Activated CD4-positive, alpha-beta T cell treated with anti-CD3 and anti-CD28 coated beads, Interleukin-2, amount 10 ng/mL, durations not matched to agents 7 days and 5 days (primary cell): ENCODE measurements at places on chromosomes 11 and 22.
A peak's percentile ranks its signal among the peaks of the same experiment; 100 is the strongest.

- no peak for DNase-seq
Observed at GRCh38 chr11:122893131-122893530, 10.6 kb downstream of the JHY start.

DNA sequence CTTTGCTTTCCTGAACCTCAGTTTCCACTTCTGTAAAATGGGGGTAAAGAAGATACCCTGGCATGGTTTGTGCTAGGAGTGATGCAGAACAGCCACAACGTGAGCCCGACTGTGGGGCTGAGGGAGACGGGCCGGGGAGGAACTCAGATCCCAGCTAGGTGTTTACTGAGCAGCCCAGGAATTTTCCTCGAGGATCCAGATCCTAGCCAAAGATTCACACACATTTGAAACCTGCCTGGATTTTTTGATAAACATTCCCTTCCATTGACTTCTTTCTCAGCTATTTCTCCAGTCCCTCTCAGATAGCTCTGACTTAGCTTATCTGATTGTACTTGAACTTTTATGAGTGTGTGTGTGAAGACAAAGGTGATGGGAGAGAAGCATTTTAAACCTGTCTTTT, 98.0 kb downstream of the KIAA1671 start:
- no peak for DNase-seq

DNA sequence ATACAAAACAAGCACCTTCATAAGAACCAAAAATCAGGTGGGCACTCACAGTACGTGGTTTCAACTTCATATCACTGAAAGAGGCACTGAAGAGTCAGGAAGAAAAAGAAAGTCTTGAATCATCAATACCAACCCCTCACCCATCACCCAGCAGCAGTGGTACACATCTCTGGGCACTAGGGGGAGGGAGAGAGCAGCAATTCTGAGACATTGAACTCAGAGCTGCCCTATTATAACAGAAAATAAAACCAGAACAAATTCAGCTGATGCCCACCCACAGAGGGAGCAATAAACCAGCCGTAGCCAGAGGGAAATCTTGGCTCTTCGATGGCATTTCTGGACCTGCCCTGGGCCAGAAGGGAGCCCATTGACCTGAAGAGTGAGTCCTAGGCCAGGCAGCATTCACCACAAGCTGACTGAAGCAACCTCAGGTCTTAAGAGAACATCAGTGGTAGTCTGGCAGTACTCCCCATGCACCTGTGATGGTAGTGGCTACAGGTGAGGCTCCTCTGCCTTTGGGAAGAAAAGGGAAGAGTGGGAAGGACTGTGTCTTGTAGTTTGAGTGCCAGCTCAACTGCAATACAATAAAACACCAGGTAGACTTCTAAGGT, 42.2 kb upstream of the FAM181B start:
- peak; percentile 60 for DNase-seq

GRCh38 chr11:124793466-124794278, 6.5 kb downstream of the MSANTD2 start:
- peak; percentile 46 for DNase-seq

DNA sequence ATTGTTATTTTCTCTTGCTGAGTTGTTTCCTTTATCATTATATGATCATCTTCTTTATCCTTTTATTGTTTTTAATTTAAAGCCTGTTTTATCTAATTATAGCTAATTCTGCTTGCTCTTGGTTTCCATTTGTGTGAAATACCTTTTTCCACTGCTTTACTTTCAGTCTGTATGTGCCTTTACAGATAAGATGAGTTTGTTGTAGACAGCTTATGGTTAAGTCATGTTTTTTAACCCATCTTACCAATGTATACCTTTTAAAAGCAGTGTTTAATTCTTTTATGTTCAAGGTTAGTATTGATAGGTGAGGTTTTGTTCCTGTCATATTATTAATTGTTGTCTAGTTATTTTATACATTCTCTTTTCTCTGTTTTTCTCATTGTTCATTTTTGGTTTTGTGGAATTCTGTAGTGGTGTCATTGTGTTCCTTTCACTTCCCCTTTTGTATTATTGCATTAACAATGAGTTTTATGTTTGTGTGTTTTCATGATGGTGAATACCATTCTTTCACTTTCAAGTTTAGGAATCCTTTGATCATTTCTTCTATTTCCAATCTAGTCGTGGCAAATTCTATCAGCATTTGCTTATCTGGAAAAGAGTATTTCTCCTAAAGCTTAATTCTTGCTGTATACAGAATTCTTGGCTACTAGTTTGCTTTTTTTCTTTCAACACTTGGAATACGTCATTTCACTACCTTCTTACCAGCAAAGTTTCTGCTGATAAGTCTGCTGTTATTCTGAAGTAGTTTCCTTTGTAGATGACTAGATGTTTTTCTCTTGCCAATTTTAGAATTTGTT, 21.8 kb downstream of the OR5AN1 start:
- DNase-seq = no peak

GRCh38 chr11:3126901-3127691, 38.0 kb downstream of the OSBPL5 start:
- no peak for DNase-seq

GRCh38 chr11:119335655-119336543, 1.6 kb downstream of the RNF26 start:
- no peak for DNase-seq

DNA sequence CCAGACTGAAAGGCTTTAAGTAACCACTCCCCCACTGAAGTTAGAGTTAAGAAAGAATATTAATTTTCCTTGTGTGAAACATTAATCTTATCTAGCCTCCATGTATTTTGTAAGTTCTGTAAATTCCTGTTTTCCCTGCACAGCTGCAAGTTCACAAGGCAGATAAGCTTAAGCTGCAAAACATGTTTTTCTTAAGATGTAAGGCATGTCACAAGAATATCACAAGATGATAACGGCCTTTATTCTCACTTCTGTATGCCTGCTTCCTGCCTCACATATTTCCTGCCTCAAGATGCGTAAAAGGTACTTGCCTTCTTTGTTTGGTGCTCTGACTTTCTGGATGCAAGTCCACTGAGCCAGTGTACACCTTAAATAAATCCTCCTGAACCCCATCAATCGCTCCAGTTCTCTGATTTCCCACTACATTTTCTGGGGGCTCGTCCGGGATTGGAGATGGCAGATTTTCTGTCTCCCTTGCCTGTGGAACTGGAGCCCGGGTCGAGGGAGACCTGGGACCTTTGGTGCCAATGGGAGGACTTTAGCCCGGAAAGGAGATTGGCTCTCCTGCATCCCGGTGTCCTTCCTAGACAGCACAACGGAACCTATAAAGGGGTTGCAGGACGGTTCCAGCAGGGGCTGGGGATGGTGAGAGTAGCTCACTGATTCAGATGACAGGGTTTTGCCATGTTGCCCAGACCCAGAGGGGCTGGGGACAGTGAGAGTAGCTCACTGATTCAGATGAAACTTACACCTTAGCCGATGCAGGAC, 30.2 kb downstream of the PPARA start:
- DNase-seq = no peak

DNA sequence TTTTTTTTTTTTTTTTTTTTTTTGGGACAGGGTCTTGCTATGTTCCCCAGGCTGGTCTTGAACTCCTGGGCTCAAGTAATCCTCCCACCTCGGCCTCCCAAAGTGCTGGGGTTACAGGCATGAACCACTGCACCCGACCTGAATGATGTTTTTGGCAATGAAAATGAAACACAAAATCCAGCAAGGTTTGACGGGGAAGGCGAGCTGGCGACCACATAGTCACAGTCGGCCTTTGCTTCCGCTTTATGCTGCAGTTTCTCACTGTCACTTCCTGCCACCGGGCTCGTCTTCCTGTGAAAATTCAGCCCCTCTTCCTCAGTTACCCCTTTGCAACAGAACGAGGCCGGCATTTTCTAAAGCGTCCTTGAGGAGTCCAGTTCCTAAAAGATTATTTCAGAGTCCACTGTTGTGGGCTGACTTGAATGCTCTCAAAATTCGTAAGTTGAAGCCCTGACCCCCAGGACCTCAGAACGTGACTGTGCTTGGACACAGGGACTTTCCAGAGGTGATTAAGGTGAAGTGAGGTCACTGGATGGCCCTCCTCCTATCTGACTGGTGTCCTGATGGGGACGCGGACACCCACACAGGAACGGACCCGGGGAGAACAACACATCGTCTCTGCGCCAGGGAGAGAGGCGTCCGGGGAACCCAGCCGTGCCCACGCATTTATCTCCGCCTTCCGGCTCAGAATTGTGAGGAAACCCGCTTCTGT, 2.9 kb upstream of the BID start:
- DNase-seq = peak; percentile 82
